ENCODE measurements at places on chromosomes 2 and 18.

- DNase-seq, result no peak
Measured at GRCh38 chr2:120261387-120262006, 8.8 kb downstream of the RALB start.

- DNase-seq, result no peak
Measured at GRCh38 chr2:23761638-23762037, 165.3 kb downstream of the ATAD2B start.

DNA sequence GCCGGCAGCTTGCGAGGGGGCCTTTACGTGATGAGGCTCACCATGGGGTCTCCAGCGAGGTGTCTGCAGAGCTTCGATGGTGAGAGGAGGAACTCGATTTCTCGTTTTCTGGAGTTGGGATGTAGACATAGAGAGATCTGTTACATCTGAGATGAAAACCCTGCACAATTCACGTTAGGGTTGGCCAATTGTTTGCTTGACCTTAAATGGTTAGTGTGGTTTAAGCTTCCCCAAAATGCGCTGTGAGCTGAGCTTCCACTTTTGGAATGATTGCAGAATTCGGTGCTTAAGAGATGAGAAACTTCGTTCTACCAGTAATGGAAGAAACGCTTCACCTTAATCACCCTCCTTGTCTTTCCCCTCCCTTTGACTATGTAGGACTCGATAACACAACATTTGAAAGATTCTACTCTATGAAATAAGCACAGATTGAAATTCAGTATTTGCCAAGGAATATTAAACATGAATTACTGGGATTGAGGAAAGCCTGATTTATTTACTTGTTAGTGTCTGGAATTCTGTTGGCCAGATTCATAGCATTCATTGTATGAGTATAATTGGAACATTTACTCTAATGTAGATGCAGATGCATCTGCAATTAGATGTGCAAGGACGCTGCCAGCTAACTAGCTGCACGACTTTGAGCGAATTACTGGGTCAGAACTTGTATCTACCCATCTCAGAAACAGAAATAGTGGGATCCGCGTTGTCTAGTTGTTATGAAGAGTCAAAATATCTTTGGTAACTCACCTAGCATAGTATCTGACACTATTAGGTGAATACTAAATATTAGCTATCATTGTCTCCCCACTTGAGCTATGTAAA lies 1.6 kb upstream of the KLF7 start:
- DNase-seq, result no peak

DNA sequence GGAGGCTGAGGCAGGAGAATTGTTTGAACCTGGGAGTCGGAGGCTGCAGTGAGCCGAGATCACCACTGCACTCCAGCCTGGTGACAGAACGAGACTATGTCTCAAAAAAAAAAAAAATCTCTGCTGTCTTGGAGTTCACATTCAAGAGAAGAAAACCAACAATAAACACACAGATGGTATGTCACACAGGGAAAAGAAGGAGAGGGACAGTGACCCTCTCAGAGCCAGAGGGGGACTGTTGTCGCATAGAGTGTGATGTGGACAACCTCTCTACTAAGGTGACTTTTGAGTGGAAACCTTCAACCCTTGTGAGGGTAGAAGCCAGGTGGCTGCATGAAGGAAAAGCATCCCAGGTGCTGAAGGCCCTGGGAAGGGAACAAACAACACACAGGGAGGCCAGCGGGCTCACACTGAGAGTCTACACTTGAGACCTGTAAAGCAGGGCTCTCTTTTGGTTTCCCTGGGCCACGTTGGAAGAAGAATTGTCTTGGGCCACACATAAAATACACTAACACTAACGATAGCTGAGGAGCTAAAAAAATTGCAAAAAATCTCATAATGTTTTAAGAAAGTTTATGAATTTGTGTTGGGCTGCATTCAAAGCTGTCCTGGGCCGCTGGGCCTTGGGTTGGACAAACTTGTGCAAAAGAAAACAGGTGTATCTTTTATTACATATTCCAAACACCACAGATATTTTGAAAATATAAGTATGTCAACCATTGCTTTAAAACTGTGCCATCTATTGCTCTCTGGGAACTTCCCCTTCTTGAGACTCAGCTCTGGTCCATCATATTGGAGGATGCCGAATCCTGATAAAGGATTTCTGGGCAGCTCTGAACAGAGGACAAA lies 136.0 kb downstream of the DDX1 start:
- DNase-seq, result no peak

DNA sequence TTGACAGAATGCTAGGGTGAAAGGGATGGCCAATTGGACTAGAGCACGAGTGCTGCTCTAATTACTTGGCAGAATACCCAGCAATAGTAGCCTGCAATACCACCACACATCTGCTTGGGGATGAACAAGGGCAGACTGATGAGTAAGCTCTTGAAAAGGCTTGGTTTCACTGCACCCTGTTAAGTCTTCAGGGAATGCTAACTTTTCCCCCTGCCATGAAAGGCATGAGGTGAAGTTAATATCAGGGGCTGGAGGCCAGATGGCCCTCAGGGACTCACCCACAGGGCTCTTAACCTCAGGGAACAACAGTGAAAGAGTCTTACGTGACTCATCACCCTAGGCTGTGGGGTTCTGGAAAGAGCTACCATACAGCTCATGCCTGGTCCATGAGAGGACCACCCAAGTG lies 51.7 kb upstream of the MYL1 start:
- no peak for DNase-seq

DNA sequence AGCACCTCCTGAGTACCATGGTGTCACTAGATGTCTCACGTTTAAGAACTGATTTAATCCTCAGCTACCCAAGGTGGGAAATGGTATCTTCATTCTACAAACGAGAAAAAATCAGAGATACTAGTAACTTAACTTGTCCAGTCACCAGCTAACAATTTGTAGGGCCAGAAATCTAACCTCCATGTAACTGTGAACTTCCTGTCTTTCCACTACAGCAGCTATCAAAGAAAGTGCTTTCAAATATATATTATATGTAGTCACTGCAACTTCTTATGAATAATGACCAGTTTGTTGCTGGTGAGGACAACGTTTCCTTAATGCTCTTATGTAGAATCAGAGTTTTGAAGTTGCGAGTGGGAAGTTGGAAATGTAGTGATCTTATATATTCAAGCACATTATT lies 1.9 kb downstream of the REV1 start:
- no peak for DNase-seq

- DNase-seq, result no peak
Measured at GRCh38 chr18:59455728-59456276, 96.7 kb upstream of the LMAN1 start.

- peak; percentile 75 for DNase-seq
Measured at GRCh38 chr2:42835577-42836371, 43.4 kb upstream of the HAAO start.

DNA sequence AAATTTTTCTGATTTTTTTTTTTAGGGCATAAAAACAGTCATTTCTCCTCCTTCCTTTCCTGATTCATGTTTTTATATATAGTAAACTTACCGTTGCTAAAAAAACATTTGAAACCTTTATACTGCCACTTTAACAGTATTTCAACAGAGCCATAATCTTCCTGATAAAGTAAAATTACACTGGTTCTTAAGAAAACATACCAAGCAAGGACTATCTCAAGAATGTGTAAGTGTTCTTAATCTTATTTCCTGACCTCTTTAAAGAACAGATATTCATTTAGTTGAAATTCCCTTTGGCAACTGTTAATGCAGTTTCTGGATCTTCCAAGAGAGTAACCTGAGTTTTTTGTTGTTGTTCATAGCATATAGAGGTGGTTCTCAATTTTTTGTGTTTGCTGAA lies 26.6 kb upstream of the COLEC12 start:
- DNase-seq, result no peak

DNA sequence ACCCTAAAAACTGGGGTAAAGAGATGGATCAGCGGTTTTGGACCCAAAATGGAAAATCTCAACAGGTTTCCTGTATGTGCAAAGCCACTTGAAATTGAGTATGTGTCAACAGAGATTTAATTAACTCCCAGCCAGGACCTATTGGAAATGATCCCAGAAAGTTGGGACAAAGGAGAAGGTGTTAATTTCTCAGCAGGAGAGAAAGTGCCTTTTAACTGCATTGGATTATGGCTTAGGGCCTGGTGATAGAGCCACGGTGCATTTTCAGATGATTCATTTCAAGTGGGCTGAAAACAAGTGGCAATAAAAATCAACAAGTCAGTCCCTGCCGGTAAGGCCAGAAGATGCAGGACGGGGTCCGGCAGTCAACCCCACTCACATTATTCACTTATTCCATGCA lies 80.2 kb upstream of the BCL11A start:
- no peak for DNase-seq

DNA sequence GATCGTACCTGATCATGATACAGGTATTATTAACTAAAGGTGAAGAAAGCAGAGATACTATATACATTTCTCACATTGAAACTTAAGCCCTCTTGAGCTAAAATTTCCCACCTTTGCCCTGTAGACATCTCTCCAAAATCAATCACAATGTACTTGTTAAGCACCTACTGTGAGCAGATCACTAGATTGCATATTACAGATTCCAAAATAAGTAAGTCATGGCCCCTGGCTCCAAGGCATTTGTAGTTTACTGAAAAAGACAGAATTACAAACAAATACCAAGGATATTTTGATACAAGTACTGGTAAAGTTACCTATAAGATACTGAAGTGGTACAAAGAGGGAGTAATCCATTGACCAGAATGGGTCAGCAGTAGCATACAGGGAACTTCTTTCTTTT lies 455.3 kb downstream of the STK39 start:
- no peak for DNase-seq

DNA sequence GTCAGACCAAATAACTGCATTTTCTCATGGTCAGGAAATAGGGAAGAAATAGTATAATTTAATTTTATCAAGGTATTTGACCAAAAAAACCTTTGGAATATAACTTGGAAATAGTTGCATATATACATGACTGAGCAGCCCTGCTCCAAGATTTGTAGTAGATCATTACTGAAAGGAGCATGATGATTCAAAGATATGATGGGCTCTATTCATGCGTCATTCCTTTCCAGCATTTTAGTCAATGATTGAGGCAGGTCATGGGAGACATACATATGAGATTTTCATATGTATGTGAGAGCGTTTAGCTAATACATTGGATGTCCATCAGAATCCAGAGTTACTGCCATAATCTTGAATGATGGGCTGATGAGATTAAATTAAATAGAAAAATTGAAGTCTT lies 74.5 kb downstream of the CAB39 start:
- no peak for DNase-seq

DNA sequence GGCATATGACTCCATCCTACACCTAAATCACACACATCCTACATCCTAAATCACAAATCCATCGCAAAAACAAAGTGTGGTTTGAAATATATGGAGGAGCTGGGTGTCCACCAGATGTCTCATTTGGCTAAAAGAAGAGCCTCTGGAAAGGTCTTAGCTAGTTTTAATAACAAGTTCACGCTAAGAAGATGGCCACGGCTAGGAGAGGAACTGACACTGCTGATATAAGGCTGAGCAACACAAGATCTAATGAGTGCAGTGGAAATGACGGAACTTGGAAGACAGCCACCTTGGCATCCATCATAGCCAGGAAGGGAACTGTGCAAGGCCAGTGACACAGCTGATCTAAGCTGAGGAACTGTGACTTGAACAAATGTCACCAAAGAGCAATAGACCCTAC lies 60.0 kb upstream of the AGAP1 start:
- peak; percentile 49 for DNase-seq

- no peak for DNase-seq
Measured at GRCh38 chr2:235868645-235869044, 299.5 kb downstream of the GBX2 start.

- no peak for DNase-seq
Measured at GRCh38 chr18:10153924-10154752, 240.3 kb downstream of the VAPA start.

DNA sequence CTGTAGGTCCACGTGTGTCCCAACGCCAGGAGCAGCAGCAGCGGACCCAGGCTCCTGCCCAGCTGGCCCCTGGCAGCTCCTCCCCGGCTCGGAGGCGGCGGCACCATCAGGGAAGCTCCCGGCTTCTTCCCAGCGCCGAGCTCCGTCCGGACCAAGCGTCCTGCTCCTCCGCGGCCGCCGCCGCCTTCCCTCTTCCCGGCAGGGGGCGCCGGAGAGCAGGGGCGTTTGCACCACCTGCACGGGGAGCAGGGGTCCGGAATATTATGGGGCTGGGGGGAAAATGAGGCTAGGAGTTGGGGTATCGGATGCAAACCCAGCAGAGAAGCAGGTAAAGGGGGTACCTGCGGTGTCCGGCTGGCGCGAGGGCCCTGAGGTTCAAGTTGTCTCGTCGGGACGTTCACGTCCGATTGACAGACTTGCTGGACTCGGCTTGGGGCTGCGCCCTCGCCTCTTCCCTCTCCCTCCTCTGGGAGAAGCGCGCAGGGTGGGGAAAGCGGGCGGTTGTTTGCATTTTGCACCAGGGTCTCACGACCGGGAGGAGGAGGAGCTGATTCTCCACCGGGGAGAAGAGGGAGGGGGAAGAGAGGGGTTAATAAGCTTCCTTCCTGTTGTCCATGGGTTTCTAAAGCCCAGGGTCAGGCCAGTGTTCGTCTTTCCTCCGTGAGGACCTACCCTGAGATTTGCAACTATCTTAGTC lies at the start of gene CCBE1:
TSS of gene CCBE1 (minus strand) at position 188 of the 697 bp plus-strand sequence.
- peak; percentile 59 for DNase-seq

DNA sequence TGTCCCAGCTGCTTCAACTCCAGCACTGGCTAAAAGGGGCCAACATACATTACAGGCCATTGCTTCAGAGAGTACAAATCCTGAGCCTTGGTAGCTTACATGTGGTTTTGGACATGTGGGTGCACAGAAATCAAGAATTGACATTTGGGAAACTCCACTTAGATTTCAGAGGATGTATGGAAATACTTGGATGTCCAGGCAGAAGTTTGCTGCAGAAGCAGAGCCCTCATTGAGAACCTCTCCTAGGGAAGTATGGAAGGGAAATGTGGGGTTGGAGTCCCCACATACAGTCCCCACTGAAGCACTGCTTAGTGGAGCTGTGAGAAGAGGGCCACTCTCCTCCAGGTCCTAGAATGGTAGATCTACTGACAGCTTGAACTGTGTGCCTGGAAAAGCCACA lies 218.0 kb upstream of the CWC22 start:
- no peak for DNase-seq

- no peak for DNase-seq
Measured at GRCh38 chr2:112910219-112910618, 746 bp upstream of the IL37 start.

GRCh38 chr2:241298673-241299072 lies 16.8 kb downstream of the HDLBP start:
- DNase-seq, result no peak

- no peak for DNase-seq
Measured at GRCh38 chr18:41466436-41467160, 488.4 kb upstream of the PIK3C3 start.

- no peak for DNase-seq
Measured at GRCh38 chr18:39349801-39350200, 1784.2 kb upstream of the CELF4 start.

DNA sequence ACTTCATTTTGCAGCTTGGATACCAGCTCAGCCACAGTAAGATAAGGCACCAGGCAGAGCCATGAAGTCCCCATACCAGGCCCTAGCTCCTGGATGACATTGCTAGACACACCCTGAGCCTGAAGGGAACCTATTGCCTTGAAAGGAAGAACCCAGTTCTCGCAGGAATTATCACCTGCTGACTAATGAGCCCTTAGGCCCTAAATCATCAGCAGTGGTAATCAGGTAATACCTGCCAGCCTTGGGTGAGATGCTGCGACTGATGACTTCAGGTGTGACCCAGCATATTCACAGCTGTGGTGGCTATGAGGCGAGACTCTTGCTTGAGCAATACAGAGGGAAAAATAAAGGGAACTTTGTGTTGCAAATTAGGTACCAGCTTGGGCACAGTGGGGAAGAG lies 24.9 kb downstream of the CLK1 start:
- DNase-seq, result no peak

GRCh38 chr2:237923481-237924163 lies 43.2 kb upstream of the UBE2F start:
- peak; percentile 81 for DNase-seq

Measured in uterus (tissue), 4 donors.